H9 (cell line): ENCODE measurements at places on chromosomes 1 and 21.

- DNase-seq: no peak
Observed at GRCh38 chr1:215079456-215079855, 3.1 kb upstream of the KCNK2 start.

DNA sequence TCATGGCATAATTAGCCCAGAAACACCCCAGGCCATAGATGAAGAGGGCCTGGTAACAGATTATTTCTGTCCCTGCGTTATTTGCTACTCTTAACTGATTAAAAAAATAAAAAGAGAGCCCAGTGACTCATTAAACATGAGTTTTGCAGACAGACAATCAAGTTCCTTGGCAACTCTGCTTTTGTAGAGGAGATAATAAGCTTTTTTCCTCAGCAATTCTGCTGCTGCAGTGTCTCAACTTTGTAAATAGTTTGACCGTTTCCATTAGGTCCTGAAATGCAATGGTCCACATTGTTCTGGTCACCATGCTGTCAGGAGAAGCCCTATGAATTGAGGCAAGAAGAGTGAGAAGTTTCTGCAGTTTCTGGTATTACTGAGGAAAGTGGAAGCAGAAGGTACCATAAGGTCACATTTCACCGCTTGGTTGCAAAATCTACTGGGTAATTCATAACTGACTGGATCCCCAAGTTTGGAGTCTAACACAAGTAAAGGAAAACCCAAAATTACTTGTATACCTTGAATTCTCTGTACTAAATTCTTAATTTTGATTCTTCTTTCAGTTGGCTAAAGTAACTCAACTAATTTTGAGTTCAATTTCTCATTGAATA lies 139.5 kb downstream of the ZZZ3 start:
- DNase-seq: no peak

DNA sequence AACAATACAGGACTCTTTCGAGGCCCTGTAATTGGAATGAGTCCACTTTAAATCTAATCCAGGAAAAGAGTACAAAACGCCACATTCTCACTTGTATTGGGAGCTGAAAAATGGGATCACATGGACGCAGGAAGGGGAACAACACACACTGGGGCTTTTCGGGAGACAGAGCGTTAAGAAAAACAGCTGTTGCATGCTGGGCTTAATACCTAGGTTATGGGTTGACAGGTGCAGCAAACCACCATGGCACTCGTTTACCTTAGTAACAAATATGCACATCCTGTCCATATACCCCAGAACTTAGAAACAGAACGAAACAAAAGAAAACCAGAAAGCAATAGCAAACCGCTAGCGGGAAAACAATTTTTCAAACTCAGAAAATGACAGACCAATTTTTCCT lies 1532.7 kb upstream of the TPTE start:
- DNase-seq: no peak

GRCh38 chr21:33443194-33443593 lies 36.6 kb downstream of the TMEM50B start:
- no peak for DNase-seq

DNA sequence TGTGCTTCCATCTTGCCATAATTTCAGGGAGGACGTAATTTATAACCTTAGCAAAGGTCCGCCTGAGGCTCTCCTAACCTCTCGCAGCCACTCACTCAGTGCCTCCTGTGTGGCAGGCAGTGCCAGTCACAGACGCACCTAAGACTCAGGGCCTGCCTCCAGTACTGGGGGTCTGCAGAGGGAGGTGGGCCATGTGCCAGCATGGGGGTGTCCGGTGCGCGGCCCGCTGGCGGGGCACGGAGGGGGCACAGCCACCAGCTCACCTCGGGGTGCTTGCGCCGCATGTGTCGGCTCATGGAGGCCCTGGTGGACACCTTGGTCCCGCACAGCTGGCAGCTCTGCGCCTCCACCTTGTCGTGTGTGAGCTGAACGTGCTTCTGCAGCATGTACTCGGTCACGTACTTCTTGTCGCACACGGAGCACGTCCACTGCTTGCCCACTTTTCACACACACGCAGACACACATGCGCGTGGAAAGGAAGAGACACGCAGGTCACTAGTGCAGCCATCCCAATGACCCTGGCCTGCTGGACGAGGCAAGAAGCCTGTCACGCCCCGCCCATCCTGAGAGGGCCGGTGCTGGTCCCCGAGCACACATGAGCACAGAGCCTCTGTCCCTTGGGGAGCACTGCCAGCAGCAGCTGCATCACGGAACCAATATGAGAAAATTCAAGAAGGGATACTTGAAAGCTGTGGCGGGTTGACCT lies 43.2 kb upstream of the RIPK4 start:
- DNase-seq: no peak

DNA sequence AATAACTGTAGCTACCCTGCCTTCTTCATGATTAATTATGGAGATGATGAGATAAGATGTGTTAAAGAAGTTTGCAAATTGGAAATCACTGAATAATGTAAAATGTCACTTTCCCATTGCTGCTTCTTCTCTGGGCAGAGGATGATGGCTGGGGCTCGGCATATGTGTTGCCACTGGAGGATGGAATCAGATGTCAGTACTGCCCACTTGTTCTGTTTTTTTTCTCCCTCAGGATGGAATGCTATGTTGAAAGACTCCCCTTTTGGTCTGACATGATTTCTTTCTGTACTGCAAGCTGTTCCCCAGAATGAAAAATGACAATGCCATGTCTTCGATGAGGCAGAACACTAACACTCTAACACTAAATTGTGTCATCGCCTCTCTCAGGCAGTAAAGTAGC lies 373.9 kb upstream of the SPAG17 start:
- DNase-seq: no peak
